ENCODE measurements at places on chromosomes 7 and 10.

- DNase-seq: no peak
Observed at GRCh38 chr7:147912291-147912690, 678.3 kb upstream of the C7orf33 start.

DNA sequence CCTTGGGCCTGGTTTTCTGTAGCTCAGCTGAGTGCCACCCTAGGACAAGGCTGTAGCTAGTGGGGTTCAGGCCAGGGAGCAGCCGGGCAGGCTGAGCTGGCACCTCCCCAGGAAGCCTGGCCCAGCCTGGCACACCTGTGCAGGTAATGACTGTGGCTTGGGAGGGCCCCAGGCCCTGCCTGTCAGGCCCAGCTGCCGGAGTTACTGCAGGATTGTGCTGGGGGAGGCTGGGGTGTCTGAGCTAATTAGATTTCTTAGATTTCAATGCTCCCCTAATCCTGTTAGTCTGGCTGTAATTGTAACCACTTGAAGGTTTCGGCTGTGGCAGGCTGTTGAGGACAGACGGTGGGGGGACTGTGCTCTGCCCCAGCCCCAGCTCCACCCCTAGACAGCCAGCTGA, 6.0 kb downstream of the ZMIZ1 start:
- no peak for DNase-seq

DNA sequence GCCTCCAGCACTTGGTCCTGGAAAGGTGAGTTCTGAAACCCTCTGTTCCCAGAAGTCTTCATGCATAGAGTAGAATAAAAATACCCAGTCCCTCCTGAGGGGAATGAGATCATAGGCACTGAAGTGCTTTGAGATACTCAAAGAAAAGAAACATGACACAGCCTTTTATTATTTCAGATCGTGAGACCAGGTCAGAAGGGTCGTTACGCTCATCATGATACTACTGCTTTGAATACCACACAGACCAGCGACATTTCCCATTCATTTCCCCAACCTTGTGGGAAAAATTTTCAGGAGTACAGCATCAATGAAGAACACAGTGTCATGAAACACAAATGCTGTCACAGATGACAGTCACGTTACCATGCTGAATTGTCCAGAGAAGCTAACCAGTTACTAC, 15.0 kb downstream of the CLRN3 start:
- DNase-seq: no peak

DNA sequence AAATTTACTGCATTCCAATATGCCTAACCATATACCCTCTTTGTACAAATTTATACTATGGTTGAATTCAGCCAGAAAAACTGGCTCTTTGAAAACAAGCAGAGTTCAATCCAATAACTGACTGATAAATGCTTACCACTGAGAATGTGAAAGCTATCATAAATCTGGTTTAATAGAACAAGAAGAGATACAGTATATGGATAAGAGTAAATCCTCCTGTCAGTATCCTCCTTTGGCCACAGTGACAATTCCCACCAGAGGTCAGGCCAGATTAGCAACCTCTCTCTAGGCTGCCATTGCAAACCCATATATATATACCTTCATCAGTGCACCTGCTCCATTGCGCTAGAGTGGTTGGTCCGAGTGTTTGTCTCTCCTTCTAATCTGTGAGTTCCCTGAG, 647.2 kb downstream of the GRM8 start:
- no peak for DNase-seq

DNA sequence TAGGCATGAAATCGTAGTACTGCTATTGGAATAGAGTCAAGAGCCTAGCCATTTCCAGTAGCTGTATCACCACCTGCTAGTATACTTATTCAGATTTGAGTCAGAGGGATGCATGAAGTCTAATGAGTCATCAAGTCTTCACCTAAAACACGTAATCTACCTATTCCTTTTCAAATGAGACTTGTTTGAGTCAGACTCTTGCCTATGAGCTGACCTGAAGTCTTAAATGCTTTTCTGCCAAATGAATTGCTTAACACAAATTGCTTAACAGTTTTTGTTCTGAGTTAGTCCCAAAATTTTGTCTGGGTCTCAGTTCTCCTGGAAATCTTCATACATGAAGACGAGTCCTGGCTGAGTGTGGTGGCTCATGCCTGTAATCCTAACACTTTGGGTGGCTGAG, 165.2 kb downstream of the GNAT3 start:
- no peak for DNase-seq

DNA sequence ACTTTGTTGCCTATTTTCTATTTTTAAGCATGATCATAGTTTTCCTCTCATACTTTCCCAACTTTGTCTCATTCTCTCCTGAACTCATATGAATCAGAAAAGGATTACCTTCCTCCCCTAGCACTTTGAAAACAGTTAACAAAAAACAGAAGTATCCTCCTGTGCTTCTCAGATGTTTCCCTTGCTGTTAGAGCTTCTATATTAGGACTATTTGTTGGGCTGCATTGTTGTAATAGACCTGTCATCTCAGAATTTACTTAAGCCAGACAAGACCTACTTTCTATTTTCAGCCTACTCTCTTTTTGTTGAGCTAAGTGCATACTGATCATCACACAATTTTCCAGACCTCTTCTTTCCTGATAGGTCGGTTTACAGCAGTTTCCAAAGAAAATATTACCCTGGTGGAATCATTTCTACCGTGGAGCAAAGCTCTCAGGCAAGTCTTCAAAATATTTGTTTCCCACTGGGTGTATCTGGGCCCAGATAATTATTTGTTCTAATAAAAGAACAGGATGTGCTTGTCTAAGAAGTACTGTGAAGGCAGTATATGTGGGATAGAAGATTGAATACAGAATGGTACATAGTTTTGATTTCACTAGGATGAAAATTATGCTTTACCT, 411.9 kb upstream of the KLF6 start:
- DNase-seq: peak; percentile 14
